ENCODE measurements at places on chromosomes 2 and 18.

DNA sequence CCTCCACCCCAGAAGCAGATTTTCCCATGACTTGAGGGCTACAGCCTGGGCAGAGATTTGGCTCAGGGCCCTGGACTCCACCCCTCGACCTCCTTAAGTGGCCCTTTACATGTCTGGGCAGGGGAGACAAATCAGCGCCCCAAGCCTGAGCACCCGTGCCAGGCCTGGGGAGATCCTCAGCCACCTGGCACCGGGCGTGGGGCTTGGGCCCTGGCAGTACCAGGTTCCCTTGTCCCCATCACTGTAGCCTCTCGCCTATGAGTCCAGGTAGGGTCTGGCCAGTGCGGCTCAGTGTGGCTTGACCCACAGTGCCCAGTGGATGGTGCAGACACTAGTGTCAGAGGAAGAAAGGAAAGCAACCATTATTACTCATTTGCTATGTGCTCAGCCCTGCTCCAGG is 22.0 kb upstream of the DNMT3A start:
- no peak for DNase-seq

GRCh38 chr2:191195021-191195420 is 44.2 kb upstream of the STAT4 start:
- no peak for DNase-seq

DNA sequence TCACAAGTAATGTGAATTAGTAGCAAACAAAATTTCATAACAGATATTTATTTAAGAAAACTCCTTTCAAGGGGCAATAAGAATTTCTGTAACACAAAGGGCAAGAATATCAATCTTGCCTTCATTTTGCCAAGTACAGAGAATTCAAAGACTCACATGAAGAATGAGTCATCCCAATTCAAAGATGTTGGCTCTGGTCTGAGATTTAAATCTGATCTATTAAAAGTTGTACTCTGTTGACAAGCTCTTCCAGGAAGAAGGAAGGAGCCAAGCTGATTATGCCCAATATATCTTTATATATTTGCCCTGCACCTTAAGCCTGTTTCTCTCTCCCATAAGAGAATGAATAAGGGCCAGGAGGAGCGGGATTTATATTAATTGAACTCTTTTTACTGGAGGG is 55.9 kb upstream of the RPE start:
- DNase-seq: no peak

DNA sequence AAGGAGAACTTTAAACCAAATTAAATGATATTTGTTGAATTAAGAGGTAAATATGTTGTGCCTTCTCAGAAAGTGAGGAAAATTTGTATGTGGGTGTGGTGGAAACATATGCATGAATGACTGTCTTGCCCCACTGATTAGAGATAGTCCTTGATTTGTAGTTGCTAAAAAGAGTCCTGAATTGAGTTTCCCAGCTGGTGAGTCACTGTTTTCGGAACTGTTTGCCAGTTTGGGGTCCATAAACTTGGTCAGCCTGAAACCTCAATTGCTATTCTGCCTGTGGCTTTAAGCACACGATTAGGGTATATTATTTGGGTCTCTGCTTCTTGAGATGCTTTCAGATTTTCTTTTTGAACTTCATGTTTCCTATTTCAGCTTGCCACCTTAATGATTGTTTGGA is 53.3 kb downstream of the PIKFYVE start:
- DNase-seq: no peak

GRCh38 chr2:175066411-175066810 is 61.2 kb upstream of the CHN1 start:
- DNase-seq: no peak

DNA sequence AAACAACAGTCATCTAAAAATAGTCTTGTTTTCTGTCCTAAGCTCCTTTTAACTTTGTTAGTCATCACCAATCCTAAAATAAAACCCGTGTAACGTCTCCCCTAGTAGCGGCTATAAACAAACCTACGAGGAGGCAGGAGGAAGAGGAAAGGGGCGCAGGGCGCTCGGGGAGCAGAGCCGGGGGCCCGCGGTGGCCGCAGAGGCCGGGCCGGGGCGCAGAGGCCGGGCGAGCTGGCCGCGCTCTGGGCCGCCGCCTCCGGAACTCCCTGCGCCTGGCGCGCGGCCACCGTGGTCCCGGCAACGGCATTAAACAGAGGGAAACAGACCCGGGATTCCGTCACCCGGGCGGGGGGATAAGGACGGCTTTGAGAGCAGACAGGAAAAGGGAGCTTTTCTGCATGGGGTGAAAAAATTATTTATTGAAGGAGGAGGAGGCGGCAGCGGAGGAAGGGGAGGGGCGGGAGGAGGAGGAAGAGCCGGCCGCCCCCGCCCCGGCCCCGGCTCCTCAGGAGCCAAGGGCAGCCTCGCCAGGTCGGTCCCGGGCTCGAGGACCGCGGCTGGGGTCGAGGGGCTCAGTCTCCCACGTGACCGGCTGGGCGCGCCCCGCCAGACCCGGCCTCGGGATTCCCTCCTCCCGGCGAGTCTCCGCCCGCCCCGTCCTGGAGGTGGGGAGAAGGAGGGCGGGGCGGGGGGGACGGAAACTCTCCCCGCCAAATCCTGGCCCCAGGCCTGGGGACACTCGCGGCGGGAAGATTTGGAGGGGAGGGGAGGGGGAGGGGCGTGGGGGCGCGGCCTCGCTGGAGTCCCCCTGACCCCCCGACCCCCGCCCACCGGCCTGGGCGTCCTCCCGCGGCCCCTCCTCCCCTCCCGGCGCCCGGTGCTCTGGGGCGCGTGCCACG is 1.8 kb upstream of the NFATC1 start:
- no peak for DNase-seq

DNA sequence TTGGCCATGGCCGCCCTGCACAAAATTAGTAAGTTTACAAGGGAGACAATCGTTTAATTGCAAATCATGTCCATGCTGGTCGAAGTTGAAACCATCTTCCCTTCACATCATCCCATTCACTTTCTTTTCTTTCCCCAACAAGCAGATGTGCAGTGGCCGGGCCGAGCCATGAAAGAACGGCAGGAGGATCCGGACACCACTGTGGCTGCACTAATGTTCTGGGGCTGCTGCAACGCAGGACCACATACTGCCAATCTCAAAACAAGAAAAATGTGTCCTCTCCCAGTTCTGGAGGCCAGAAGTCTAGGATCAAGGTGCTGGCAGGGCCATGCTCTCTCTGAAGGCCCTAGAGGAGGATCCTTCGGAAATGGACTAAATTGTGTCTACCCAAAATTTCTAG is 227.4 kb upstream of the MYT1L start:
- DNase-seq: no peak
